ENCODE measurements at places on chromosomes 7 and 10. TPM values are rescaled to one million over a fixed set of nuclear protein-coding genes. Genes with fewer than 3 reads are reported as not detected.

DNA sequence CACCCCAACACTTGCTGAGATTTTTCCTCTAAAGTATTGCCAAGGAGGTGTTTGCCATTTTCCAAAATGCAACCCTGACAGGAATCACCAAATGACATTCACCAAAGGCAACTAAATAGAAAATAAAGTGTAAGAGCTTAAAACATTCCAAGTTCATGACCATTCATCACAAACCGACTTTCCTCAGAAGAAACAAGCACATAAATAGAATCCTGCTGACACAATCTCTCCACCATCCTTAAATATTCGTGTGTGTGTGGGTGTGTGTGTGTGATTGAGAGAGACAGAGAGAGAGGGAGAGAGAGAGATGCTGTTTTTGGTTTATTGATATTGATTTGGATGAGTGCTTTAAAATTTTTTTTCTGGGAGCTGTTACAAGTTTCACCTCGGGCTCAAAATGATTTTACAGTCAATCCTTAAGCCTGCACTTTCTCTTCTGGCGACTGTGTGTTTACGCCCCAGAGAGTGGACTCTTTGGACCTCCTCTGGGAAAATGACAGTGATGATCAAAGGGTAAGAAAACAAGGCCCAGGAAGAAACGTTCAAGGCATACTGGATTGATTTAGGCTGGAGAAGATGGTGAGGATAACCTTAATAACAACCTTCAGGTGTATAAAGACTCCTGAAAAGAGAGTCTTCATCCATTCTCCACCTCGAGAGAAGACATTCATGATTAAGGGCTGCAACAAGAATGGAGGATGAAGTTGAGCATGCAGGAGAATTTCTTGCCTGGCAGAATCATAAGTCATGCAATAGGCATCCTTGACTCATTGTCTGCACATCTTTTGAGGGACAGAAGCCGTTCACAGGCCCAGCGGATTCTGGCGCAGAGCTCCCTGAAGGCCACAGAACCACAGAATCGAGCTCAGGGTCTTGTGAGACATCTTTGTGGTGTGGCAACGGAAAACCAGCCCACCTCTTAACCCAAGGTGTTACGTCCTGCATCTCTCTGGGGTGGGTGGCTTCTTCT is 104.4 kb upstream of the FGFR2 start:
- H3K27me3 ChIP-seq, result no peaks in the 10 kb centered on the region
- peaks cover 2% of the 10 kb centered on the region for H3K36me3 ChIP-seq
- DNase-seq, result no peak
- H3K27ac ChIP-seq, result peak overlapping the region; percentile 62
- no peak overlapping the region for H3K4me3 ChIP-seq

The TFR2 gene
- 0.87 TPM for total RNA-seq

- DNase-seq, result no peak
- no peak overlapping the region for H3K4me3 ChIP-seq
- no peaks in the 10 kb centered on the region for H3K36me3 ChIP-seq
- H3K27ac ChIP-seq, result no peak overlapping the region
- peaks cover 10% of the 10 kb centered on the region for H3K4me1 ChIP-seq
Measured at GRCh38 chr7:82234457-82235049, 209.0 kb downstream of the CACNA2D1 start.

DNA sequence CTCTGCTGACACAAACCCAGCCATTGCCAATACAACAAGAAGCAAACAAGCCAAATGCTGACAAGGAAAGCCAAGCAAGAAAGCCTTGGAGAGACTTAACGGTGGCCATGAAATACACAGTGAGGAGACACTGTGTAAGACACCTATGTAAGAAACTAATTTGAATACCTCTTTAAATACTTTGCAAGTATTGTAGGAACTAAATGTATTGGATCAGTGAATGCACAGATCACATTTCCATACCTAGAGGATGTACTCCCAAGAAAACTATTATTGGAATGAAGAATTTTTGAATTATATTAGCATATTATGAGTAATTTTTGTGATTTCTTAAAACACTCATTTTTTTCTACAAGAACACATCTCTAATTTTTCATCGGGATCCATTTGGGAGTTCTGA is 34.0 kb downstream of the ETV1 start:
- H3K27ac ChIP-seq, result no peak overlapping the region
- DNase-seq, result no peak
- no peak overlapping the region for H3K4me3 ChIP-seq
- H3K27me3 ChIP-seq, result no peaks in the 10 kb centered on the region
- no peaks in the 10 kb centered on the region for H3K4me1 ChIP-seq

GRCh38 chr10:90846746-90847145 is 11.1 kb downstream of the HTR7 start:
- no peak for DNase-seq
- peaks cover 3% of the 10 kb centered on the region for H3K27me3 ChIP-seq
- H3K27ac ChIP-seq, result no peak overlapping the region
- H3K36me3 ChIP-seq, result peaks cover 4% of the 10 kb centered on the region
- H3K4me1 ChIP-seq, result no peaks in the 10 kb centered on the region

The COBL gene
- not detected for total RNA-seq

DNA sequence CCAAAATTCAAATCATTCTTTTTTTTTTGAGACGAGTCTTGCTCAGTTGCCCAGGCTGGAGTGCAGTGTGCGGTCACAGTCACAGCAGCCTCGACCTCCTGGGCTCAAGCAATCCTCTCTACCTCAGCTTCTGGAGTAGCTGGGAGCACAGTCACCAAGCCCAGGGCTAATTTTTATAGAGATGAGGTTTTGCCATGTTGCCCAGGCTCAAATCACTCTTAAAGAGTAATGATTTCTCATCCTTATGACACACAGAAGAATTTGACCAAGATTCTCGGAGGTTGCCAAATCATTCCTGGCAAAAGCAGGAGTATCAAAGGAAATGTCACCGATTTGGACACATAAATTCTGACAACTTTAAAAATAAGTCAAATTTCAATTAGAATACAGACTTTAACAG is 39.1 kb downstream of the SIRT1 start:
- H3K36me3 ChIP-seq, result peaks cover 14% of the 10 kb centered on the region
- no peak overlapping the region for H3K4me3 ChIP-seq
- H3K27me3 ChIP-seq, result no peaks in the 10 kb centered on the region
- no peak for DNase-seq

- DNase-seq, result peak; percentile 36
- H3K27me3 ChIP-seq, result no peaks in the 10 kb centered on the region
- no peak overlapping the region for H3K27ac ChIP-seq
- peaks cover 1% of the 10 kb centered on the region for H3K4me1 ChIP-seq
- H3K4me3 ChIP-seq, result no peak overlapping the region
Measured at GRCh38 chr10:70320751-70321150, 36.9 kb upstream of the NPFFR1 start.

GRCh38 chr7:15104411-15105092 is 202.0 kb upstream of the DGKB start:
- DNase-seq, result no peak
- H3K4me3 ChIP-seq, result no peak overlapping the region
- H3K27ac ChIP-seq, result no peak overlapping the region
- no peaks in the 10 kb centered on the region for H3K36me3 ChIP-seq

DNA sequence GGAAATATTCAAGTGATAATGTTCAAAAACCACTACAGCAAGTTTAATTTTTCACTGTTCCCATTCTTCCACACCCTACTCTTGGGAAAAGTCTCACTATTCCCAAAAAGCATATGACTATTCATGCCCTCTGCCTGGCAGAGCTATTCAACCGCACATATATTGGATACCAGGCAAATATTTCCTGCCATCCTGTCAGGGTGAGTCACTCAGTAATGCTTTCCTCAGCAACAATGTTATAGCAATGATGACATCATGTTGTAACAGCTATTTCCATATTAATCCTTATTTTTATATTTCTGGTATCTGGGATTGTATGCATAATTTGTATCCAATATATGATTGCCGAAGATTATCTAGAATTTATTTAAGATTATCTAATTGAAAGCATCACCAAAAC is 114.0 kb upstream of the PLXDC2 start:
- H3K36me3 ChIP-seq, result no peaks in the 10 kb centered on the region
- H3K4me1 ChIP-seq, result peaks cover 46% of the 10 kb centered on the region
- no peak for DNase-seq
- peak overlapping the region; percentile 90 for H3K27ac ChIP-seq
- H3K4me3 ChIP-seq, result no peak overlapping the region

DNA sequence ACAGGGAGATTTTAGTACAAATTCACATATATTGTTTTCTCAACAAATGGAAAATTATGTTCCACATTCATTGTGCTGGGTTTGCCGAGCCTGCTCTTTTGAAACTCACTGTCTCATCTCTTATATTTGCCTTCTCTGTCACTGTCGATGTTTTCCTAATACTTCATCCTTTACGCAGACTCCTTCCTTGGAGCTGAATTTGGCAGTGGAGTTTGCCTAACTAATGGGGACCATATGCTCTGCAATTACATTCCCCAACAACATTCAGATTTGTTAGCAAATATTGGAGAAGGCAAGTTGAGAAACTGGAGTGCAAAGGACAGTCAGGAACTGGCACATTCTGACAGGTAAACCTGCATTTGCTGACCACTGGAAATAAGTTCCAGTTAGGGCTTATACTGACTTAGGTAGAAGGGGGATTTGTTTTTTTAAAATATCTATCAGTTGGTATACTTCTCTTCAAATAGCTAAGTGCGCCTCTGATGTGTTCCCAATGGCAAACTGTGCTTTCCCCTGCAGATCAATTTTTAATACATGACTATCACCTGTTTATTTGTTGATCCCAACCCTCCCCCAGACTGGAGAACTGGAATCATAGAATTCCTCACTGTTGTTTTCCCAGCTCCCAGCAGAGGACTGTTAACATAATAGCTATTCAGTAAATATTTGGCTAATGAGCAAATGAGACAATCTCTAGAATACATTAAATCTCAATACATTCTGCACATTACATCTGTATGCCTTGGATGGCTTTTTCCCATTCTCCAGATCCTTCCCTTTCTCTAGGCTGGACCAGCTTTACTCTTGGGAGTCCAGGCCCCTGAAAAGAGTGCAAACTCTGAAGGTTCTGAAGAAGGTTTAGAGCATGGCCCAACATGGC is 769.3 kb downstream of the KCNMA1 start:
- DNase-seq, result no peak
- H3K36me3 ChIP-seq, result no peaks in the 10 kb centered on the region
- no peak overlapping the region for H3K27ac ChIP-seq
- no peak overlapping the region for H3K4me3 ChIP-seq
- H3K27me3 ChIP-seq, result no peaks in the 10 kb centered on the region

DNA sequence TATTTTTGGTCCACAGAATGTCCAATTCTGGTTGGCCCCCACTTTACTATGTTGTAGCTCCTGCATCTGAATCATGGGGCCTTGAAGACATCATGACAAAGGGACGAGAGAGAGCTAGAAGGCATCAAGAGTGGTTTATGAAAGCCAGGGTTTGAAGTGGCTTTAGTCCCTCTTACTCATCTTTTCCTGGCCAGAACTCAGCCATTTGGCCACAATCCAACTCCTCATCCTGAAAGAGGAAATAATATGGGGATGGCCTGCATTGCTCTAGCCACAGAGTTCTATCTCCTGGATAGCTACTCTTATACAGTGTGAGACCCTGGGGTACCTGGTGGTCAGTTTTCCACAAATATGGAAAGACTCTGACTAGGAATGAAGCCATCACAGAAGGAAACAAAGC is 418.9 kb downstream of the XPNPEP1 start:
- H3K4me1 ChIP-seq, result peaks cover 21% of the 10 kb centered on the region
- H3K36me3 ChIP-seq, result peaks cover 1% of the 10 kb centered on the region
- no peak for DNase-seq
- no peaks in the 10 kb centered on the region for H3K27me3 ChIP-seq
- H3K4me3 ChIP-seq, result no peak overlapping the region

DNA sequence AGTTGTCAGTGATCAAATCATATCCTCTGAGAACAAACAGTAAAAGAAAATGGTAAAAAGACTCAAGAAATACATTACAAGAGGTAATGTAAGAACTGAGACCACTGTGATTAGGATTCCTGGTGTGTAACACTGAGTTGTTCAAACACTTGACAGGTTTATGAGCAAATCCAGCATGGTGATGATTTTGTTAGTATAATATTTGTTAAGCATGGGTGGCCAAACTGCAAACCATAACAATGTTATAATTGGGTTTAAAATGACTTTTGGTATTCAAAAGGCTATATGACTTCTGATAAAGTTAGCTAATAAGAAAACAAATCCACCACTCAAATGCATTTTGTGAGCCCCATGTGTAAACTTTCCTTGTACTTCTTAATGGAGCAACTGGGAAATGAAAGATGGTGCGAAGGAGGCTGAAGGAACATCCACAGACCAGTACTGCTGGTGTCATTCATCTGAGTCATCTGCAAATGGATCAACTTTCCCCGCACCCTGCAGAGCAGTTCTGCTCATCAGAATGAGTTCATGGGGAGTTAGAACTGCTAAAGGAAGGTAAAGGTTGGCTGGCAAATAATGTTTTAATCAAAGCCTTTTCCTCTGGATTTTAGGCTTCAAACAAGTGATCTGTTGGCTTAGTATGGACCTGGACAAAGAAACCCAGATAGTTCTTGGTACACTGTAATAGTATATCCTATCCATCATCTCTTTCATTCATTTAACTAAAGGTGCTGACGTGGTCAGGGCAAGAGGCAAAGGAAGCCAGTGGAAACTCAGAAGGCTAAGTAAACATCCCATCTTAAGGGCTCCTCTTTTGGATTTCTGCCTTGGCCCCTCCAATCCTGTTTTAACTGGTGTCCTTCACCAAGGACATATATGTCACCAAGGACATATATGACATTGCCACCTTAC is 45.0 kb downstream of the AFAP1L2 start:
- H3K4me1 ChIP-seq, result peaks cover 32% of the 10 kb centered on the region
- no peaks in the 10 kb centered on the region for H3K27me3 ChIP-seq
- H3K4me3 ChIP-seq, result no peak overlapping the region
- DNase-seq, result no peak

All from chondrocyte (in vitro differentiated cells).